H7 (cell line): ENCODE measurements at places on chromosomes 12 and 14. TPM values are rescaled to one million over a fixed set of nuclear protein-coding genes. Genes with fewer than 3 reads are reported as not detected.

- no peak for DNase-seq
Measured at GRCh38 chr14:54637270-54638134, 70.6 kb downstream of the SAMD4A start.

RNASE7 gene
- not detected in 2 replicates for total RNA-seq

- no peak for DNase-seq
Measured at GRCh38 chr12:74896186-74896585, 313.5 kb downstream of the KCNC2 start.

POU6F1 gene
- 8.3 and 11.8 TPM in 2 replicates for total RNA-seq

DNA sequence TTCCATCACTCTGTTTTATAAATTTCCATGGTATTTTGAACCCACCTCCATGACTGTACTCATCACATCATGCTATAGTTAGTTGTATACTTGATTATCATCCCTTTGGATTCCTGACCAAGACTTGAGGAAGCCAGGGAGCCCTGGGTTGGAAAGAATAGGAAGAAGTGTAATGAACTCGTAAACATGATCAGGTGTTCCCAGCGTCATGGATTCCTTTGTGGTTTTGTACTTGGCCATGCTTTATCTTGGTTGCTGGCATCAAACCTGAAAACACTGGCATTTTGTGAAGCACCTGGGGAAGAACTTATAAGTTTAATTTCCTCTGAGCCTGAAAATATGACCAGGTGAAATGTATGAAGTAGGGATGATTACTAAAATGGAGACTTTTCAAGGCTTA is 76.4 kb downstream of the CHST11 start:
- DNase-seq: no peak

DNA sequence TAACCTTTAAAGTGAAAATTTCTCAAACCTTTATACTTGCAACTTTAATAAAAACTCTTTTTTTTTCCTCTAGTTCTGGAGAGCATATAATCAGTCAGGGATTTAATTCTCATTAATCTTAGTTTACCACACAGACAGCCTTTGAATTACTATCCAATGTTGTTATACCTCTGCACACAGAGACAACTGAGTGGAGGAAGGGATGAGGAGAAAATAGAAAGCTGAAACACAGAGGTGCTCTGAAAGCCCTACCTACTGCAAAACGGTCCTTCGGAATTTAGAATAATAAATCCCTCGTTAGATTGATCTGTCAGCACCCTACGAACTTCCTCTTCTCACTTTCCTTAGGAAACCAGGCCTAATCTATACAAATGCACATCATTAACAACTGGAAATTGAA is 122.1 kb downstream of the STXBP6 start:
- no peak for DNase-seq

PLD4 gene
- 0.11 TPM in 1 of 2 replicates, not detected in the other for total RNA-seq

GRCh38 chr12:47811581-47812484 is 7.9 kb downstream of the HDAC7 start:
- DNase-seq: no peak
